ENCODE measurements at places on chromosomes 3 and 15. TPM values are rescaled to one million over a fixed set of nuclear protein-coding genes. Genes with fewer than 3 reads are reported as not detected.
A peak's percentile ranks its signal among the peaks of the same experiment; 100 is the strongest.

Gene GOLGA6A
- total RNA-seq: not detected

Gene LRRIQ4
- not detected for total RNA-seq

DNA sequence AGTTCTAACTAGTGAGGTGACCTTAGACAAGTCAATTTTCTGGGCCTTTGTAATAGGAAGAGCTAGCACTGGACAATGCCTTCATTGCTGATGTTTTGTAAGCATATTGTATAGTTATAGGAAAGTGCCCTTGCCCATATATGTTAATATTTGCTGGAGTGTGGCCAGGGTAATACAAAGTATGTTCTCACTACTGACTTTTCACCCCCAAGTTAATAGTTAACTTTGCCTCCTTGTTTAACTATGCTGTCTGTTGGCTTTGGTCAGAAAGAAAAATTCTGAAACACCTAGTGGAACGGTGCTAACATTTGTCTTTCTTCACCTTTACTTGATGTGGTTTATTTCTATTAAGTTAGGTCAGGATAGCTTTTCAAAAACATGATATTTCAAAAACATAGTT lies 287.4 kb upstream of the CTNNB1 start:
- DNase-seq: peak; percentile 30

DNA sequence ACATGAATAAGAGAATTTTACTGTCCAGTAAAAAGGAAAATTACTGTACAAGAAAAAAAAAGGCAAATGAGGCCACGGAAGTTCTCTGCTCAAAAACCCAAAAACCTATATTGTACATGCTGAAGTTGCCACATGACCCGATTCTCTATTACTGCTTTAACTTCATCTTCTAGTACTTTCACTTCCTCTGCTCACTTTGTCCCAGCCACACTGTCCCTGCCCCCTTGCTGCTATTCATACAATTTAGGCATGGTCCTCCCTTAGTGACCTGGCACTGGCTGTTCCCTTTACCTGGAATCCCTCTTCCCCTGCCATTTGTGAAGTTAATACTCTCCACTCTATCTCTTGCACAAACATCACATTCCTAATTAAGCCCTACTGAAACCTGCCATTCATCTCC lies 457.4 kb downstream of the MAGI1 start:
- DNase-seq: no peak

GRCh38 chr15:90558171-90558573 lies 28.4 kb downstream of the CRTC3 start:
- peak; percentile 19 for DNase-seq

GRCh38 chr3:17980863-17981262 lies 238.4 kb upstream of the TBC1D5 start:
- no peak for DNase-seq

Gene BCHE
- total RNA-seq: not detected

Gene DPPA2
- not detected for total RNA-seq

DNA sequence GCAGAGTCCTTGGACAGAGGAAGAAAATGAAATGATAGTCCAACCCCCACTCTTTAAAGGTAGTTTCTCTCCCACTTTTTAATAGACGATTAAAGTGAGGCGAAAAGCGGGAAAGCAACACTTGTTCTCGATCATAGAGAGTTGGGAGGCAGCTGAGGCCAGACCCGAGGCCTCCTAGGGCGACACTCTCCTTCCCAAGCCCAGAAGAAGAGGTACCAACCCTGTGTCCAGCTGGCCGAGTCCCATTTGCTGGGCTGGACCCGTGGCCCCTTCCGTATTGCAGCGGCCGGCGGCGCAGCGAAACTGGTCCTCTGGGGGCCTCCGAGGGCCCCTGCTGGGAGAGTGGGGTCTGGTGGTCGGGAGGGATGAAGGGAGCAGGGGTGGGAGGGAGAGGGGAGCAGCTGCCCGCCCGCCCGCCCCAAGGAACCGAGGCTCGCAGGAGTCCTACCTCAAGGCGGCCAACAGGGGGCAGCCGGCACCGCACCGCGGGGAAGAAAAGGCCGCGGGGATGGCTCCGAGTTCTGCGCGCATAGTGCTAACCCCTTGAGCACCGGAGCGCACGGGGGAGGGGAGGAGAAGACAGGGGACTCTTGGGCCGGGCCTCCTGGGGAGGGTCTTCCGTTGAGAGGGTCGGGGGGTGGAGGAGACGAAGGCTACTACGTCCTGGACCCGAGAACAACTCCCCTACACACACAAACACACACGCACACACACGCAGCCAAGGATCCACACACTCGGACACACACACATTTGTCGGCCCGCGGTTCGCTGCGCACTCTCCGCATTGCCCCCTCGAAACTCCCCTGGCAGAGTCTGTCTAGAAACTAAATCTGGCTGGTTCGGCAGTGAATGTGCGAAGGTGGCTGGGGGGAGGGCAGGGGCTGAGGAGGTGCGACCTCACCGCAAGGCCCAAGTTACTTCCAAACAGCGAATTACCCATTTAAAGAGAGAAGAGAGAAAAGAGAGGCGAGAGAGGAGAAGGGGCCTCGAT lies 2.0 kb downstream of the WNT5A start:
- no peak for DNase-seq

DNA sequence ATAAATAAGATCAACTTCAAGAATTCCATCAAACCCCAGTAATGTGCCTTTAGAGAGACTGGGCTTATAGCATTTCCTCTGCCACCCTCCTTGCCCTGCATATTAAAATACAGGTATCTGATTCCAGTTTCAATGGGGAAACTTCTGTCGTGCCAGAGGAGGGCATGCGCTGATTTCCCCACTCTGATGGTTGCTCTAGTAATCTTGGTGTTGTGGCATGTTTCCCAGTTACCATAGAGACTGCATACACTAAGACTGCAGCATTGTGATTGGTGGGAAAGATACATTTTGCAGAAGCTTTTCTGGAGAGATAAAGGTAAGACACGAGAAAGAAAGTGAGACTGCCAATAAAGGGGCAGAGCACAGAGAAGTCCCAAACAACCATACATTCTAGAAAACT lies 225.6 kb downstream of the TIGIT start:
- DNase-seq: peak; percentile 55

Gene TICRR
- total RNA-seq: 15.2 TPM

- no peak for DNase-seq
Measured at GRCh38 chr3:196941729-196942225, 551 bp downstream of the NCBP2 start.

Gene CCDC9B
- total RNA-seq: 15.3 TPM

- peak; percentile 63 for DNase-seq
Measured at GRCh38 chr3:125990253-125990970, 21.4 kb downstream of the ROPN1B start.

- no peak for DNase-seq
Measured at GRCh38 chr3:14554715-14555114, 14.6 kb upstream of the GRIP2 start.

Gene TBC1D5
- 9.8 TPM for total RNA-seq

- DNase-seq: no peak
Measured at GRCh38 chr3:119912220-119912619, 130.3 kb downstream of the NR1I2 start.

Gene CFAP20DC
- 0.38 TPM for total RNA-seq

GRCh38 chr15:66072616-66073361 lies 180.8 kb downstream of the MEGF11 start:
- no peak for DNase-seq

- no peak for DNase-seq
Measured at GRCh38 chr15:81418444-81418843, 44.4 kb upstream of the TMC3 start.

Gene GADL1
- not detected for total RNA-seq

DNA sequence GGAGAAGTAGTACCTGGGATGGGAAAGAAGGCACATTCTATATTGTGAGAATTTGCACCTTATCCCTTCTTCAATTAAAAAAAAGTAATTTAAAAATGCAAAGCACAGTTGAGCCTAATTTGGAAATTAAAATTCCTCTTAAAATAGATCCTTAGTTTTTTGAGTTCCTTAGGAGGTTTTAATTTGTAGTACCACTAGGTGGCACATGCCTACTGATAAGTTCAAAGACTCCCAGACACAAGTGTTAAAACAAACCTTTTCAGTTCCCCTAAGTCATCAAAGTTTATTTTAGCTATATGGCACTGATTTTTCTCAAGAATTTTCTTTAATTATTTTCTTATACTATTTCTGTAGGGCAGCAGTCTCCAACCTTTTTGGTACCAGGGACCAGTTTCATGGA lies 127.6 kb upstream of the AZI2 start:
- DNase-seq: peak; percentile 33

GRCh38 chr3:184688251-184688881 lies 23.5 kb downstream of the MAGEF1 start:
- no peak for DNase-seq

- DNase-seq: no peak
Measured at GRCh38 chr3:131981323-131981722, 53.5 kb downstream of the CPNE4 start.

Data from HT-29 (cell line).